Stimulated activated CD8-positive, alpha-beta memory T cell treated with anti-CD3 and anti-CD28 coated beads, Interleukin-7, amount 100 ng/mL, for 1 hour (primary cell): ENCODE measurements at places on chromosomes 13 and 19.

GRCh38 chr13:28718543-28719226 is at the start of gene SLC46A3:
Gene SLC46A3 (minus strand): TSS chr13:28718970. CDS start chr13:28717998, 972 bp downstream.
- DNase-seq, result peak; percentile 96

- no peak for DNase-seq
These were observed 13.0 kb upstream of the KCNN1 start for GRCh38 chr19:17953869-17954268.

- no peak for DNase-seq
These were observed 236.8 kb downstream of the LMO7 start for GRCh38 chr13:75872980-75873379.

DNA sequence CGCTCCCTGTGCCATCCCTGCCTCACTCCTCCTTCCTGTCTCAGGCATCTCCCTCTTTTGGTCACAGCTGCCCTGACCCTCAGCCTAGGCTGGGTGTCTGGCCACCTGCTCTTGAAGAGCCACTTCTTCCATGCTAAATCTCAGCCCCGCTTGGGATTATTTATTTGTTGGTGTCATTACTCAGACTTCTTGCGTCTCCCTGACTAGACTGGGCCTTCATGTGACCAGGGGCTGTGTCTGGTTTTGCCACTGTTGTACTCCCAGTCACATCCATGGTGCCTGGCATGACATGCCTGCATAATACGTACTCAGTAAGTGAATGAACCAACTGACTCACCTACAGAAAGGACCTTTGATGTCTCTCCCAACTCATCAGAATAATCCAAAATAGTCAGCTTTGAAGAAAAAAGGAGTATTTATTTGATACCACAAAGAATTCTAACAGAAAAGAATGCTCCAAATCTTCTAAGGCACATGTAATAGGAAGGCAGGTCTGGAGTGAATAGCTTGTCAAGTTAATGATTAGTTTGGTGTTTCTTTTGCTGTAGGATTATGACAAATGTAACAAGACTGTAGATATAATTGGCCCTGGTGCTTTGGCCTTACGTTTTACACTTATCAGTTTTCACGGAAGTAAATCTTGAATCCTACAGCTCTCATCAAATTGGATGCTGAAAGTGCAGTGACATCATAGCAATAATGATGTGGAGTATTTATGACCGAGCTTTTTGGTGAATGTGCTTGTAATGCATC is 84.0 kb downstream of the ALOX5AP start:
- no peak for DNase-seq

GRCh38 chr13:29464105-29464679 is 131.3 kb downstream of the SLC7A1 start:
- no peak for DNase-seq

DNA sequence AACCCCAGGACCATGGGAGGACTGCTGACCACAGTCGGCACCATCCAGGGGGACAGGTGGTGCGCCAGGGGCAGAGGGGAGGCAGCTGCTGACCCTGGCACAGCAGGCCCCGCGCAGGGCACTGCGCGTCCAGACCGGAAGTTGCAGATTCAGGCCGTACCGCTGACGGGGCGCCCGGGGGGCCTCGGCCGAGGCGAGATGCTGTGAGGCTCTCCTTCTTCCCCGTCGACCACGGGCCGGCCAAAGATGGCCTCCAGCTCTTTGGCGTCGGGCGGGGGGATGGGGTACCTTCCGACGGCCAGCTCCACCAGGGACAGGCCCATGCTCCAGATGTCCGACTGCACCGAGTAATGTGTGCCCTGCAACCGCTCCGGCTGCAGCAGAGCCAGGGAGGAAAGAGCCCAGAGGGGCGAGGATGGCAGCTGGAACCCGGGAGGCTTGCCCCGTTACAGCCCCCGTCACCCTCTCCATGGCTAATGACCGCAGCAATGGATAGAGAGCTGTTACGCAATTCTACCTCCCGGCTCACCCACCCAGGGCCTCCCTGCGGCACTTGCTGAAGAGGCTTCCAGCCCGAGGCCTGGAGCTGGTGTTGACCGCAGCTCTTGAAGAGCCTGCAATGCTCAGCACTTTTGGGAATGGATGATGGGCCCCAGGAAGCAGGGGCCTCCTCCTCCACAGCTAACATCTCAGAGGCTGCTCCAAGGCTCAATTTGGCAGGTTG is 24.7 kb downstream of the MAP2K2 start:
- DNase-seq, result no peak
